ENCODE measurements at places on chromosomes 16 and 17.

DNA sequence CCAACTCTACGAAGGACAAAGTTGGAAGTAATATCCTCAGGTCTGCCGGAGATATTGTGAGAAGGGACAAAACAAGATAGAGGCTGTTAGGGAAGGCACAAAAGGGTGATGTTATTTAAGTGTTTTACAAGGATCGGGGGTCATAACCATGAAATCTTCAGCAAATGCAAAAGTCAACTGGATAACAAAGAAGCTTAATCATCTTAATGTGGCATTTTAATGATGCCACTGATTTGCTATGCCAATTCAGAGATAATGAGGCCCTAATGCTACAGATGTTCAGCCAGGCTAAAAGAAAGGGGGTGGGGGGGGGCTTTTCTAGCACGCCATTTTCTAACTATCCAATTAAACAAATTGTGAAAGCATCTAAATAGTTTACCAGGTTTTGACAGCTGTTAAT lies 63.1 kb downstream of the IKZF3 start:
- DNase-seq = no peak

GRCh38 chr16:66874079-66874775 lies 6.1 kb upstream of the PDP2 start:
- DNase-seq = no peak

- DNase-seq = no peak
Measured at GRCh38 chr17:27545562-27546229, 85.3 kb upstream of the LGALS9 start.

DNA sequence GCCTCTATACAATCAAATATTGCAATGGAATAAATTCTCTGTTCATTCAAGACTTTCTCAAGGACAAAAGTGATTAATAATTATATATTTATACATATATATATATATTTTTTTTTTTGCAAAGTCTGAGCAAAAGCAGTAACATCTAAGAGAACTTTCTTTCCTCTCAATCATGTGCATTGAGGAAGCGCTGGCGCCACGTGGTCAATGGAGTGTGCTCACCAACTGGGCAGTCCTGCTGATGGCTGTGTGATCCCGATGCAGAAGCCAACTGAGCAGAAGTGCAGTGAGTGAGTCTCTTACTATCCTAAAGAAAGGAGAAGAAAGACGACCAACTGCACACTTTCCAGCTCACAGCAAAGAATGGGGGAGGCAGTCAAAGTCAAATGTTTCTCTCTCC lies 37.2 kb upstream of the ULK2 start:
- DNase-seq = no peak

- no peak for DNase-seq
Measured at GRCh38 chr17:59437791-59438281, 106.4 kb downstream of the YPEL2 start.

DNA sequence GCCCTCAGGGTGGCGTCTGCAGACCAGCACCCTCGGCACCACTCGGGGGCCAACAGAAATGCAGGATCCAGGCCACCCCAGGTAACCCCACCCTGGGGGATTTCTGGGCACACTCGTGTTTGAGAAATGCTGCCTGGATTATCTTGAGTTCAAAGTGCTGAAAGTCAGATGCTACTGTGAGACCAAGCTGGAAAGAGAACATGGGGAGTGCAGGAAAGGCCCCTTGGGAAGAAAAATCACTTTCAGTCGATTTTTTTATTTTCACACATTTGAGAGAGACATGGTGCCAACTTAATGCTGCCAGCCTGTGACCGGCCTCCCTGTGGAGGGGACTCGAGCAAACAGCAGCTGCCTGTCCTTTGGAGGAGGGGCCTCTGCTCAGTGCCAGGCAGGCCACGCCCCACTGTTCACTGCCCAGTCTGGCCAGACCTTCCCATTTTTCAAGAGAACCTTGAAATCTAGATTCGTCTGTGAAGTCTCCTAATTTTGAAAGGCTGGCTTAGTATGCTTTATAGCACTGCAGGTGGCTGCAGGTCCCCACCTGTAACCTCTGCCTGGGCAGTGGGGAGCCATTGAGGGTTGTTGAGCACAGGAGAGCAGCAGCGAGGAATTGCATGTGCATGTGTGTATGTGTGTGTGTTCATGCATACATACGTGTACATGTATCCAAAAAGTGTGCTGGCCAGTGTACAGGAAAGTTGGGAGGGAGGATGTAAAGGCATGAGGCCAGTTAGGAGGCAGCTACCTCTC lies 70.7 kb upstream of the PLCG2 start:
- DNase-seq = no peak

DNA sequence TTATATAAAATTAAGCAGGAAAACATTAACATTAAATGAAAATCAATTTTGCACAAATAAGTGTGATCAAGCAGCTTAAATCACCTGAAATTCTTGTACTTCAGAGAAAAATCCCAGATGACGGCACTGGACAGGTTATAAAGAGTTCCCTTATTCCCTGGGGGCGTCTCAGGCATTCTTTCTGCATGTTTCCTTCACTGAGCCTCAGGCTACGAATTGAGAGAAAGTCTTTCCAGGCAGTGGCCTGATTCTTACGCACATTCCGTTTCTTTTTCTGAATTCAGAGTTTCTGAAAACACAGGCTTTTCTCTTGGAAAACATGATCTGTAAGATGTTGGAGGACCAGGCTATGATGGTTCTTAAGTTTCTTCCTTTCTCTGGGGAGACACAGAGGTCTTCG lies 22.1 kb upstream of the PITPNM3 start:
- no peak for DNase-seq

GRCh38 chr16:381012-381788 lies 578 bp downstream of the PGAP6 start:
- no peak for DNase-seq

DNA sequence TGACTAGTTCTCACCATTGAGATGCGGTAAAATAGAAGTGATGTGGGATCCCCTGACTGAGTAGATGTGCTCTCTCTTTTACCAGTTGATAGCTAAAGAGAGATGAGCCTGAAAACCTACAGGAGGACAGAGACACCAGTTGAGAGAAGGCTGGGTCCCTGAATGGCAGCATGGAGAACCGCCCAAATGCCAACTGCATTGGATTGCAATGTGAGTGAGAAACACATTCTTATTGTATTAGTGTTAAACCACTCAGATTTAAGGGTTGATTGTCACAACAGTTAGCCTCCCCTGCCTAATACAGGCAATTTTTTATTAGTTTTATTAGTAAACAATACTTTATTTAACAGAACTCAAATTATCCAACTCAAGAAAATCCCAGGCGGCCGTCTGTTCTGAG lies 61.2 kb downstream of the SPACA3 start:
- no peak for DNase-seq

DNA sequence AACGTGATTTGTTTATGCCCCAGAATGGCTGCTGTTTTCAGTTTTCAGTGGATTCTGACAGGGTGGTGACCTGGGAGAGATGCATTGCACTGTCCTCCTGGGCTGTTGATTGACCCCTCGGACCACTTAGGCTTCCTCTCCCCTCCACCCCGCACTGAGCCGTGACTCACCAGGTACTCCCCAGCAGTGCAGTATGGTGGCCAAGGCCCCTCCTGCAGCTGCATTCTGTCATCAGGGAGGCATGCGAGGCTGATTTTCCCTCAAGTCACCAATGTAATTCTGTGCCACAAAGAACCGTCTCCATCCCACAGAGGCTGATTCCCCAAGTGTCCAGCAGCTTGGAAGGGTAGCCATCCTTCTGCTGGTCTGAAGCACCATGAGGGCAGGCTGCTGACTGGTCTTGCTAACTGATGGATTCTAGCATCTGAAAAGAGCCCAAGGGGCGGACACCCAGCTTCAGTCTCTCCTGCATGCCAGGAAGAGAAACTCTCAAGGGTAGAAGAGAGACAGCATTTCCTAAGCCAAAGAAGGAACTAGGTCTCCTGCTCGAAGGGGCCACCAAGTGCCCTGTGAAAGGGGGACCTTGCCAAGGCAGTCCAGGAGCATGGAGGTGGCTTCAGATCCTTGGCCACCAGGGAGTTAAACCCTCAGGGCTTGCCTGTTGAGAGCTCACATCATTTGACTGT lies 148.1 kb downstream of the SOCS1 start:
- no peak for DNase-seq

- no peak for DNase-seq
Measured at GRCh38 chr17:44191941-44192496, 5.2 kb downstream of the TMUB2 start.

Measured in cardiac septum (tissue), 1 donor.